ENCODE measurements at places on chromosomes 13 and 19.

- no peak for DNase-seq
Observed at GRCh38 chr13:42812316-42812715, 30.9 kb downstream of the FAM216B start.

- no peak for DNase-seq
Observed at GRCh38 chr19:44050740-44051649, 841 bp upstream of the ZNF223 start.

DNA sequence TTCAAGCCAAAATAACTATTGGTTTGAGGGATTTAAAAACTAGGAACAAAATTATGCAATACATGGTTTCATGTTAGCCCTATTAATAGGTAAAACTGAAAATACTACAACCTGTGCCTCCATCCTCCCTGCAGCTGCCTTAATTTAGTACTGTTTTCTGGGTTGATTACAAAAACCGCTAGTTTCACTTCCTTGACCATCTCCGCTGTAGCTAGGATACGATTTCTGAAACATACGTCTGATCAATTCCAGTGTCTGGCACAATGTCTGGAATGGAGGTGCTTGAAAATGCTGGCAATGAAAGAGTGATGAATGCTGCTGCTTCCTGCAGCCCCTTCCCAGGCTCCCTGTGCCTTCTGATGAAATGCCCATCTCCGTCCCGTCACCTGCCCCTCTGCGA lies 273.5 kb downstream of the SHISA2 start:
- no peak for DNase-seq

DNA sequence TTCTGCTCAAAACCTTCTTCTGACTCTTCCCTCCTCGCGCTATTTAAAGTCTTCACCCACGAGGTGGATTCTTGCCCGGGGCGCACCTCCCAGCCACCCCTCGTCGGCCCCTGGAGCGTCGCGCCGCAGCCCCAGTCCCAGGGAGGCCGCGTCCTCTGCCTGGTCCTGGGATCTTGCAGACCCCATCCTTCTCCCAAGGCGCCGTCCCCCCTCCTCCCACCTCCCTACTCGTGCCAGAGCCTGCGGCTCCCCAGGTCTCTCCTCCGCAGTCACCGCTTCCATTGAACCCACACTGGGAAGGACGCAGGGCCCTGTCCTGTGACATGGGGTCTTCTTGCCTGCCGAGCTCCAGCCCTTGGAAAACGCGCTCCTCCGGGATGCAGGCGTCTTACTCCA lies 486 bp downstream of the ZNF808 start:
- DNase-seq, result no peak

DNA sequence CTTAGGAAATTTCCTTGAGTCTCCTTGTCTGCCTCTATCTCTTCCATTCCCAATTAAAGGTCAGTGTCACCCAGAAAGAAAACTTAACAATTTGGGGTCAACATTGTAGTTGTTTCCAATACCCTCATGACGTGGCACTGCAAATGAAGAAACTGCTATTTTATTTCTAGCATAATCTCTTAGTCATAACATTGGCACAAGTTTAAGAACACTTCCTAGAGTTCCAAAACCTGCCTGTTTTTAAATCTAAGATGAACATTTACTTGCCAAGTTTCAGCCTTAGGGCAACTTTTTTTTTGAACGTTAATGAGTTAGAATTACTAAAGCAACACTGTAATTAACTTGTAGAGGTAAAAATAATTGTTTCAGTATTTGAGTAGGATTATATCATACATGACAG lies 108.0 kb downstream of the LMO7 start:
- DNase-seq, result no peak

DNA sequence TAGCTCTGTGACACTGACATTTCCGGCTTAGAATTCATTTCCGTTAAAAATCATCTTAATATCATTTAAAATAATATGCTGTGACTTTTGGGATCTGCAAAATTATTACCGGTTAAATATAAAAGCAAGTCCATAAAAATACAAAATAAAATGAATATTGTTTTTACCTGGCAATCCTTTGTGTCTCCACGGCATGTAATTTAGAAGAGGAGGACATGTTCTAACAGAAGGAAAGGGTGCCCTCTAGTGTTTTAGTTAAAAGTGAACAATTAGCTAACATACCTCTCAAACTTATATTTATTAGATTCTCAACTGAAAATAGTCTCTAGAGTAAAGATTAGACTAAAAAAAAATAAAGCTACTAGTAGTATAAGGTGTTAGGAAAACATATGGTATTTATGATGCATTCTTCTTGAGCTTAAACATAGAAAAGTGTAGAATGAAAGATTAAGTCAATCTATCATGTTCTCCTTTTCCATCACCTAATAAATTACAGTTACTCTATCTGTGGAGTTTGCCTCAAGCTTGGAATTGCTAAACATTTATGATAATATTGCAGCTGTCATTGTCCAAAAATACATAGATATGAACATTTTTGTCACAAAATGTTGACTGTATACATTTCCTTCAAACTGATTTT lies 676.7 kb upstream of the SPRY2 start:
- DNase-seq, result no peak

DNA sequence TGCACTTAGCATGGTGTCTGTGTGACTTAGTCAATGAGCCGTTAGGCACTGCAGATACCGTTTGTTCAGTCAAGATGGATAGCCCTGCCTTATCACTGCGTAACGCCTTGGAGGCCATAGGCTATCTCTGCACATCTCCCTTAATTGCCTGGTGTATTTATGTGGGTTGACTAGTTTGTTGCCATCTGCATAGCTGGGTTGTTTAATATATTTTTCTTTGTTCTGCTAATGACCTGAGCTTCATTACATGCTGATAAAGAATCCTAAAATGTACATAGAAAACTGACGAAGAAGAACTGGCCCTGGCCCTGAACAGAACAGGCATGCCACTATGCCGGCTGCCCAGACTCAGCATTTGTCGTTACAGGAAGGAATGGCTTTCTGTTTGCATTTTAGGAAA lies 297.8 kb downstream of the SHISA2 start:
- DNase-seq, result no peak

DNA sequence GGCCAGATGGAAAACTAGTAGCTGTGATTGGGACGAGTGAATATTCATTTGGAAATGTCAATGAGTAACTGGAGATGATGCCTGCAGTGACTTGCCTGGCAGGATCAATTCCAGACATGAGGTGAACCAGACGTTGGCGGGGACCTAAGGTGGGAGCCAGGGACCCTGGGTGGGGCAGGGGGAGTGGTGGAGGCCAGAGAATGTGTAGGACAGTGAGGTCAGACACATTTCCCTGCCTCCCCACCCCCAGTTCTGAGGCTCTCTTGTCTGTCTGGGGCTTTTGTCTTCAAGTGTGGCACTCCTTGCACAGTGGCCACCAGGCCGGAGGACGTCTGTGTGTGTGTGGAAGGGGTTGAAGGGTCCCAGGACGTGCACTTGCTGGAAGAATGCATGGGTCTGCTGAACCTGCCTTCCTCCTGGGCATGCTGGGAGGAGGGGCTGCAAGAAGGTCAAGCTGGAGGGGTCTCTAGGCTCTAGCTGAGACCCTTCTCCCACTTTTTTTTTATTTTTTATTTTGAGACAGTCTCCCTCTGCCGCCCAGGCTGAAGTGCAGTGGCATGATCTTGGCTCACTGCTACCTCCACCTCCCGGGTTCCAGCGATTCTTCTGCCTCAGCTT lies 51.6 kb downstream of the CHST8 start:
- no peak for DNase-seq

DNA sequence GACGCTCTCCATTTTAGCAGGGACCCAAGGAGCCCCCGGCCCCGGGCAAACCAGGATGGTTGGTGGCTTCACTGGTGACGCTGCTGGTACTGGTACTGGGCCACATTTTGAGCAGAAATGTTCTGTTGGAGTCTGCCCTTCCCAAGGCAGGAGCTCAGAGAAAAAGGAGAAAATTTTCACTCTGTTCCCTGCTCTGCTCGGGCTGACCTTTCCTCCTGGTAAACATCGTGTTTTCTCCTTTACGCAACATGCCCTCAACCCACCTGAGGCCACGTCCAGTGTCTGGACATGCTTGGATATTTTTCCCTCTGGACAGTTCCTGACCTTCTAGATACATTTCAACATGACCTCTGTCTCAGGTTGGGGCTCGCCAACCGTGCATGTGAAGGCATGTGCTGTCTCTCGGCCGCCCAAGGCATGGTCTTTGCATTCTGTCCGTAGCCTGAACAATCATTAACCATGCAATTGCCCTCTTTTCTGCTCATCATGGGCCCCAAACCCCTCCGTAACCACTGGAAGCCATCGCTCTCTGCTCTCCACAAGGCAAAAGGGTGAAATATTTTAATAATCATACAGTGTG lies 115.2 kb upstream of the PEG3 start:
- DNase-seq, result no peak

DNA sequence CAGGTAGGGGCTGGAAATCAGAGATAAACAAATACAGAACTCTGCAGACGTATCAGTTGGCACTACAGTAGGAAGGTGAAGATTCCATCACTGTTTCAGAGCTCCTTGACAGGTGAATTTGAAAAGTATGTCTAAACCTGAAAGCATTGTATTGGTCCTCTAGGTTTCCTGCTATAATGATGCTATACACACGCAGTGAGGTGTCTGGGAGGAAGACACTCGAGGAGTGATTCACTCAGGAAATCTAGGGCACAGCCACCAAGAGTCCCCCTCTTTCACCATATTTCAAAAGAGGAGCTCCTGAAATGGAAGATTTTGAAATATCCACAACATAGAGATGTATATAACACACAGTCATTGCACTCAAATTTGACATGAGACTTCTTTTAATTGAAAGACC lies 331.0 kb upstream of the DACH1 start:
- DNase-seq, result no peak

DNA sequence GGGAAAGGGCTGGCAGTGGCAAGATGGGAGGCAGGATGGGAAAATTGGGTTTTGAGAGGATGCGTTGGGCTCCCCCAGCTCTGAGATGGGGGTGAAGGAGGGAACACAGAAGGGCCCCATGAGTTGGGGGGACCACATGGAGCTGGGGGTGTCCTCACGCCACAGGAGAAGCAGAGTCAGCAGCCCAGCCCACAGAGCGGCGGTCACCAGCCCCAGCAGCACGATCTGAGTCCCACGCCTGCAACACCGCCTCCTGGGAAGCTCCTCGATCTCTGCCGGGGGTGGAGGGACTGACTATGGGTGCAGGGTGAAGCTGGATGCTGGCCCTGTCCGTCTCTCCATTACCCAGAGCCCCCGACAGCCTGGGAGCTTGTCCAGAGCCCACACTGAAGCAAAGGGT lies 3.3 kb downstream of the FCER2 start:
- DNase-seq, result no peak

DNA sequence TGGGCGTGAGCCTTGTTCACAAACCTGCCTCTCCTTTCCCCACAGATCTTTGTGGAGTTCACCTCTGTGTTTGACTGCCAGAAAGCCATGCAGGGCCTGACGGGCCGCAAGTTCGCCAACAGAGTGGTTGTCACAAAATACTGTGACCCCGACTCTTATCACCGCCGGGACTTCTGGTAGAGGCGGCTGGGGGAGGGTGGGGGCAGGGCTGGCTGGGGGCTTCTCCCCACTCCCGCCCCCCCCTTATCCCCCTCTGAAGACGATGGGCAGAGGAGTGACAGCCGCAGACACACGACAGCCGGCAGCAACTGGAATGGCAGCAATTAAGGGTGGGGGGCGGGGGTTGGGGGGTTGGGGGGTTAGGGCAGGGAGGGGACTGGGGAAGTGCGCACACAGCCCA lies 1.1 kb upstream of the EPN1 start:
- no peak for DNase-seq

DNA sequence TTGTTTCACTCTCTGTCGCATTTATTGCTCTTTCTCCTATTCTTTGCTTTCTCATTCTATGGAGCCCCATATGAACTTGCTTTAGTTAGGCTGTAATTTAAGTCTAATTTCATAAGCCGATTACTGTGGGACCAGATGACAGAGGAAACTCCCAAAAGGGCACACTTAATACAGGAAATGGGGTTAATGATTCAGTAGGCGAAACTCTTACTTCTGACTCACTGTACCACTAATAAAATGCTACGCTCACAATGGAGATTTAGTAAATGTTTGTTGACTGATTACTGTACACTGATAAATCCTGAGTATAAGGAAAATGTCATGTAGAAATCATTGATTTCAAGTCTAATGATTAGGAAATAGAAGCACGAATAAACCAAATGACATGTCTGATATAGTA lies 276.4 kb downstream of the KLF5 start:
- DNase-seq, result no peak

DNA sequence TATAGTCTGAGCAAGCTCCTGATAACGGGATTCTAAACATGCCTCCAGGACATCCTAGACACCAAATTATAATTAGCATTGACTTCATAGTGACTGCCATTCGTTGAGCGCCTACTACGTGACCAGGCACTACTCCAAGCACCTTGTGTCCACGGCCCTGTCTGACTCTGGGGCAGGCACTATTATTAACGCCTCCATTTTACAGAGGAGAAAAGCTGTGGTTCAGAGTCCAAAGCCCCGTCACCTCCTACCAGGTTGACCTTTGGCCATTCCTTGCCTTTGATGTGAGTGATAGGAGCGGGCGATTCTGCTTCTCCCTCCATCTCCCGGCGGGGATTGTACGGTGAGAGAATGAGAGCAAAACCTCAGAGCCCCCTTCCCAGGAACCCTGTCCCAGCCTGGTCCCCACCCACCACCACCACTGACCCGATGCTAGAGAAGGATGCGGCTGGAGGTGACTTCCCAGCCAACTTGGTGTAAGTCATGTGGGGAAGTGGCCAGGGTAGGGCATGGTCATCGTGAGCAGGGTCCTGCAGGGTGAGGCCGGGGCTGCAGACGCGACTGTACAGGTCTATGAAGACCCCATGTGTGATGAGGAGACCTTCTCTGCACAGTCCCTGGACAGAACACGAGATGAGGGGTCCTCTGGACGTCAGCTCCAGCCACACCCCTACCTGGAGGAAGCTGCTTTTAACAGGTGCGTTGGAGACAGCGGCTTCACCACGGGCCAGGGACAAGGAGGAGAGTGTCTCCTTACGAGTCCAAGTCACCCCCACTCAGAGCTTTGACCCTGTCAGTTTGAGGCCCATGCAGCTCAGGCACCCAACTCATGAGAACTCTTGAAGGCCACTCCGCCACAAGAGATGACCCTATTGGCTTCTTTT lies at the start of gene IGSF23:
Gene IGSF23, plus strand, starts transcription at position 269 of the 884 bp plus-strand sequence. Its CDS starts 83 bp downstream, at position 352.
- no peak for DNase-seq

DNA sequence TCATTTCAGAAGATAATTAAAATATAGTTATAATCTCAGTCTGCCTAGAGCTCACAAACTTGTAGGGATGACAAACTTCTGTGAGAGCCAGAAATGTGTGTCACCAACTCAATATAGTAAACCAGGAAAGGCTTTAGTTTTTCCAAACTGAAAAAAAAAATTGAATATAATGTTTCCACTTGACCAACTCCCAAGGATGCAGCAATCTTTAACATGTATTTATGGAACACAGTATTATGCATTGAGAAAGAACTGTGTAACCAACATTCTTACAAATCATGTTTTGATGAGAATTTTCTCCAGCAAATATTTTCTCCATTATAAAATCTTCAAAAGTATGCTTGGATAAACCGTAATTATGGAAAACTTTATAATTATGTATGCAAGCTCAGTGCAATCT lies 50.1 kb upstream of the KLF12 start:
- no peak for DNase-seq

- no peak for DNase-seq
Observed at GRCh38 chr19:8115805-8116396, 33.5 kb downstream of the FBN3 start.

- DNase-seq, result no peak
Observed at GRCh38 chr13:31175847-31176532, 14.3 kb upstream of the HSPH1 start.
